ENCODE measurements at places on chromosomes 5 and 9.

GRCh38 chr9:32552172-32552872, at the start of the genes SMIM27 and TOPORS:
Gene SMIM27, plus strand, starts transcription at chr9:32552327. Its CDS starts 108 bp downstream, at chr9:32552435.
Gene TOPORS, minus strand, starts transcription at chr9:32552586. Its CDS starts 150 bp downstream, at chr9:32552436.
- peak; percentile 87 for DNase-seq

DNA sequence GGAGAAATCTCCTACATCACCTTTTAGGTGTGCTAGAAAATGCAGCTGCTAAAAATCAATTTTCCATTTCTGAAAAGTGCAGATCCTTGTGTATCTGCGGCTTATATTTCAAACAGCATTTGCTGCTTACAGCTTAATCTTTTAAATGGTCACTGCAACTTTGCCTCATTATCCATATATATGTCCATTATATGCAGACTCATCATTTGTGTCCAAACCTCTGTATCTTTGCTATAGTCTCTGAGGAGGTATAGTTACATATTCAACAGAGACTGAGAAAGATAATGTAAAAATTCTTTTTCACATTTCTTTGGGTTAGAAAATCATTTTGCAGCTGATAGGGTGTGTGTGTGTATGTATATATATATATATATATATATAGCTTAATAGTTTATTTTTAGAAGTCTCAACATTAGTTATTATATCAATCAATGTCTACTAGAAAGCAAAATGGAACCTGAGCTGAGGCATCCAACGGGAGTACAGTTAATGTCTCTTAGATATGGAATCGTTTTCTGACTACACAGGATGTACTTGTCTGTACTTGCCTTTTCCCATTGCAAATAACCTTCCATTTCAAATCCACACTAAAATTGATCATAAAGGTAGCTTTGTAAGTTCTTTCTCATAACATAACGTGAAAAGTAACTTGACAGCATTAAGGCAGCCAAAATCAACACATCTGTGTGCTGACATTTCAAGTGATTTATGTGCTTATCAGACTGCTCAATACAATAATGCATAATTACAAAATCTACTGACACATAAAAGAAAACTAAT, 267.0 kb upstream of the HAPLN1 start:
- no peak for DNase-seq

- DNase-seq = no peak
These were observed 141.8 kb downstream of the DOCK2 start for GRCh38 chr5:169778622-169779596.

GRCh38 chr5:138944527-138945322, 69.6 kb upstream of the LRRTM2 start:
- DNase-seq = no peak

DNA sequence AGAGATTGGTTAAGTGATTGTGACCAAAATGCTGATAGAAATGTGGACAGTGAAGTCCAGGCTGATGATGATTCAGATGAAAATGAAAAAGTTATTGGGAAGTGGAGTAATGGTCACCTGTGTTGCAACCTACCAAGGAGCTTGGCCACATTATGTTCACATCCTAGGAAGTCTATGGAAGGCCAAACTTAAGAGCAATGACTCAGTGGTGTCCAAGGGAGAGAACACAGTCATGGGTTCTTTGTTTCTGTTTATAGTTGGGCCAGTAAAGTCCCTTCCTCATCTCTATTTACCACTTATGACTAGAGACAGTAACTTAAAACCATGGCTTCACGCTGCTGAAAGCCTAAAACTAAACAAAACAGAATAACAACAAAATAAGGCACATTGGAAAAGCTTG, 555.3 kb upstream of the DAB2 start:
- no peak for DNase-seq

GRCh38 chr9:73515216-73515615, 363.6 kb downstream of the ANXA1 start:
- no peak for DNase-seq

GRCh38 chr5:147688656-147689356, 93.7 kb downstream of the JAKMIP2 start:
- no peak for DNase-seq

- peak; percentile 29 for DNase-seq
These were observed 271.7 kb upstream of the TLE4 start for GRCh38 chr9:79300068-79300467.

- DNase-seq = no peak
These were observed 31.9 kb upstream of the TBC1D2 start for GRCh38 chr9:98287384-98287783.

DNA sequence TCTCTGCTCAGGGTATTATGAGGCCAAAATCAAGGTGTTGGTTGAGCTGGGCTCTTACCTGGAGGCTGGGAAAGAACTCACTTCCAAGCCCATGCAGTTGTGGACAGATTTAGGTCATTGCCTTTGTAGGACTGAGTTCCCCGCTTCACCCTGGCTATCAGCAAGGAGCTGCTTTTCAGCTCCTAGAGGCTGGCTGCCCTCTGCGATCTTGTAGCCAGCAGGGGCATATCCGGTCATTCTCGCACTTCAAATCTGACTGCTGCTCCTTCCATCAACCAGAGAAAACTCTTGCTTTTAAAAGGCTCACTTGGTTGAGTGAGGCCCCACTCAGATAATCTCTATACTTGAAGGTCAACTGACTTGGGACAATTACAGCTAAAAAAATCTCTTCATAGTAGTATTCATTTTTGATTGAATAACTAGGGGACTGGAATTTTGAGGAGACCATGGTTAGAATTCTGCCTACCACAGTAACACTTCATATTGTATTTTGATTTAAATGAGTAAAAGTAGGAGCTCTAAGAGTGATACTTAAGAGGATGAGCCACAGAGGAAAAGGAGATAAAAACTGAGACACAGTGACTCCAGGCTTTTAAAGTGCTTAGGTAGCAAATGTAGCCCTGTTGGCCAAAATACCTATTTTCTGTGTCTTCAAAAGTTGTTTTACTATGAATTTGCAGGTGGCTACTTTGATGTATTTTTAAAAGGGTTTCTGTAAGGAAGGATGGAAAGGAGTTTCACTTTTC, 137.4 kb downstream of the CD180 start:
- no peak for DNase-seq

- no peak for DNase-seq
These were observed 50.0 kb upstream of the PPARGC1B start for GRCh38 chr5:149679876-149680809.

- DNase-seq = no peak
These were observed 28.7 kb downstream of the CDKN2A start for GRCh38 chr9:21965401-21965951.

GRCh38 chr5:34486160-34486848, 169.8 kb upstream of the RAI14 start:
- DNase-seq = peak; percentile 88

GRCh38 chr5:56419667-56420066, 186.5 kb upstream of the ANKRD55 start:
- no peak for DNase-seq

DNA sequence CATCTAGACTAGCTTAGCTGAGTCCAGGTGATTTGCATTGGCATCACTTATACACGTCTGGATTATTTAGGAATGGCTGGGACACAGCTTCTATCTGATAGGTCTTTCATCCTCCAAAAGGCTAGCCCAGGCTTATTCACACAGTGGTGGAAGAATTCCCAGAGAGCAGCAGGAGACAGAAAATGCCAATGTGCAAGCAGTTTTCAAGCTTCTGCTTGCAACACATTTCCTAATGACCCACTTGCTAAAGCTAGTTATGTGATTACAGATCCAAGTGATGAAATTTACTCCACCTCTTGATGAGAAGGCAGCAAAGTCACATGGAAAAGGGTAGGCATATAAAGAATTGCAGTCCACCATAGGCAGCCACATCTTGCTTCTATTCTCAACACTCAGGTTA, 44.2 kb upstream of the MAST4 start:
- DNase-seq = no peak

- DNase-seq = no peak
These were observed 9.4 kb upstream of the BOD1 start for GRCh38 chr5:173625673-173626504.

DNA sequence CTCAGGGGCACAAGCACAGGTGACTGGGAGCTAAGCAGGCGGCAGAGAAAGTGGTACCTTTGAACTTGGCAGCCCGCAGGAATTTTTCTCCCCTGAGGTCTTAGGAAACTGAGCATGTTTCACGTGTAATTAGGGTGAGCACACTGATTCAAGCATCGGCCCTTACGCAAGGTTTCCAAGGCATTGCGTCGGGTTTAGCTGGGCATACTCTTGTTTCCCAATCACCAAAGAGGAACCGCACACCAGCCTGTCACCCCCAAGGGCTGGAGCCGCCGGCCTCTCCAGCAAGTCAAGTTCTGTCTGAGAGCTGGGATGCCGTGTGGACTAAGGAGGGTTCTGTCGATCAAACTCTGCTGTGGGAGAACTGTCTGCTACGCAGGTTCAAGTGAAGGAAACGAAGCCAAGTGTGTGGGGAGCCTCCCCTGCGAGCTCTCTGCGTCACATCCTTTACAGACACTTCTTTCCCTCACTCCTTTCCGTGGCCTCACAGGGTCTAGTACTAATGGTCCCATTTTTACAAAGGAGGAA, 53.0 kb downstream of the ERGIC1 start:
- no peak for DNase-seq

DNA sequence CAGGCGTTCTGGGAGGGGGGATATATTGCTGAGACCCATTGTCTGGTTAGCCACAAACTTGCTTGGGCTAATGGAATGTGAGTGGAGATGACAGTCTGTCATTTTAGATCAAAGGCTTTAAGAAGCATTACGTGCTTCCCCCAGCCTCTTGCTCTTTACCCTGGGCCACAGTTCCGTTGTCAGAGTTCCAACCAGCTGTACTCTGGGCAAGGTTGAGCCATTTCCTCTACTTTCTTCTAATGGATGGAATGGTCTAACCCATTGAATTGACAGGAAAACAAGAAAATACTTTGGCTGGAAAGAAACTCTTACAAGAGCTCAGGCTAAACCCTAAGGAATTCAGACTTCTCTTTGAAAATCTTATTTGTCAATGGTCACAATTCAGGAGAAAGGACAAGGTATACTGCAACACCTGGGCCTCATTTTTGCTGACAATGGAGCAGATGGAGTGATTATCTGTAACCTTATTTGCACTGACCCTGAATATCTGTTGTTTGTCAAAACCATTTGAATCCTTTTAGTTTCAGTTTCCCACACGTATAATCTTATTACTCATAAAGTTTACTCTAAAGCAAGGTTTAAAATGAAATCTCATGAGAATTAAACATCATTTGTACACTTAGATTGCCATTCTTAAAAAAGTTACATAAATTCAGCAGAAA, 231.4 kb downstream of the PDE4D start:
- DNase-seq = no peak

GRCh38 chr5:129204525-129204924, 110.0 kb downstream of the ISOC1 start:
- no peak for DNase-seq

- DNase-seq = no peak
These were observed 191.2 kb downstream of the TRPM6 start for GRCh38 chr9:74696520-74696919.

DNA sequence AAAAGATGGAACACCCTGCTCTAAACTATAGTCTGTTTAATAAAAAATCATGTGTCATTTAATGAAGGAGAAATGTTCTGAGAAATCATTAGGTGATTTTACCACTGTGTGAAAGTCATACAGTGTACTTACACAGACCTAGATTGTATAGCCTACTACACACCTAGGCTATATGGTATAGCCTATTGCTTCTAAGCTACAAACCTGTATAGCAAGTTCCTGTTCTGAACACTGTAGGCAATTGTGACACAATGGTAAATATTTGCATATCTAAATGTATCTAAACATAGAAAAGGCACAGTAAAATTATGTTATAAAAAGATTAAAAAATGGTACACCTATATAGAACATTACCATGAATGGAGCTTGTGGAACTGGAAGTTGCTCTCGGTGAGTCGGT, 40.6 kb downstream of the EFNA5 start:
- DNase-seq = no peak

DNA sequence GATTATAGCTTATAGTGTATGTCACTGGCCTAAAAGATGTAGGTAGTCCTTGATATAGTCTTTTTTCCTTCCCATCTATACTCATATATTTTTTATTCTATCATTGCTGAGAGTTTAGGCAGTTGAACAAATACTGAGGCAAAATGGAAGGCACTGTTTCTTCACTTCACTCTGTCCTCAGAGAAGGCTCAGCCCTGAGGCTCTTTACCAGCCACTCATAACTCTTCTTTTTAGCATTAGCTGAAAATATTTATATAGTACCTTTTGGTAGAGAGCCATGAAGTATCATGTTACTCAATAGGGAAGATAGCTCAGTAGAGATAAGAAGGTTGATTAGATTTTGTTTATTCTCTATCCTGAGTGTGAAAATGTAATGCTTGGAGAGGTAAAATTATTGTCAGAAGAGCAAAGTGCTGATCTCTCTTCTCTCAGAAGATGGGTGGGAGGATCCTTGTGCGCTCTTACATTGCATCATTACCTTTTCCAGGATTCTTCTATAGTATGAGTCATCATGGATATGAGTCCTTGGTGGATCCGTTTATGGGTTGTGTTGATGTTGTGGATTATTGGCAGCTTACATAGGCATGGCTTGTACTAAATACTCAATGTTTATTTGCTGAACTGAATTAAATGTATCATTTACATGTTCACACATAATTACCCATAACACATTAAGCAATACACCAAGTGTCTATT, 88.1 kb downstream of the ANXA1 start:
- no peak for DNase-seq

DNA sequence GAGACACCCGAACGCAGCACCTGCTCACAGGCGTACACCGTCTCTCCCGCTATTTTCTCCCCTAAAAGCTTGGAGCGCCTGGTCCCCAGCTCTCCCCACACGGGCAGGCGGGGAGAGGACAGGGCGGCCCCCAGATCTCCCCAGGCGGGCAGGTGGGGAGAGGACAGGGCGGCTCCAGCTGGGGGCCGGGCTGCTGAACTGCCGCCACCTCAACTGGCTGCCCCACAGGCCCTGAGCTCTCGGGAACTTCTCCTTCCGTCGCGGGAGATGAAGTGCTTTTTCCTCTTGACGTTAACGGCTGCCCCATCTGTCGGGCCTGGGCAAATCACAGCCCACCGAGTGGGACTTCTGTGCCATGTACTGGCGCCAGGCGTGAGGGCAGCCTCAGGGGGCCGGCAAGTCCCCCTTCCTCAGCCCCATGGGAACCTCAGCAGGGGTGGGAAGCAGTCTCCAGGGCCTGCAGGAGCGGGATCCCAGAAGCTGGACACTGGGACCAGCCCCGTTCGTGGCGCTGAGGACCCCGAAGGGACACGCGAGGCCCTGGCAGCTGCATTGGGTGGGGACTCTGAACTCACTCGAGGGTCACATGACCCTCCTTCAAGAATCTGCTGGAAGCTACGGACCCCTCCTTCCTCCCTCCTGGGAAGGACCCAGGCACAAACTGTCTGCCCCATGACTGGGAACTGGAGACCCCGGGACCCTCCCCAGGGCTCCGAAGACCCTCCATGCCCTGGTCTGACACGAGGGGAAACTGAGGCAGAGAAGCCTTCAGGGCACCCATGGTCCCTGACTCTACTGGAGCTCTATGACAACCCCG, 5.7 kb upstream of the EGFL7 start:
- DNase-seq = no peak

DNA sequence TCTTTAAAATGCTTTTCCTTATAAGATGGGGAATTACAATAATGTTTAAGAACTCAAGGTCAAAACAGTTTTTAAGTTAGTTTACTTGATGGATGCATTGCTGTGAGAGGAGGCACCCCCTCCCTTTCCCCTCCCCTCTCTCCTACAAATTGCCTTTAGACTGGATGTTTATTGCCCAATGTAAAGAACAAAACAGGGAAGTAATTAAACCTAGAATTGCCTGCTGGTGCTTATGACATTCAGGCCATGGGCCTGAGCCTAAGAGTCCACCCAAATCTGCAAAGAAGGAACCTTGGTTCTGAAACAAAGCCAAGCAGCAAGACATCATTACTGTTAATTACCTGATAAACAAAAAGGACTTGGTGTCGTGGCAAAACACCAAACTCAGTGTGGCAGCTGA, 630.3 kb downstream of the ISL1 start:
- DNase-seq = no peak

GRCh38 chr9:5553211-5553610, 42.9 kb downstream of the PDCD1LG2 start:
- no peak for DNase-seq
